Hepatocyte (in vitro differentiated cells): ENCODE measurements at places on chromosomes 2 and 18. TPM values are rescaled to one million over a fixed set of nuclear protein-coding genes. Genes with fewer than 3 reads are reported as not detected.

- DNase-seq, result no peak
Measured at GRCh38 chr2:173986805-173987204, 21.6 kb upstream of the SP3 start.

The CRYBA2 gene
- total RNA-seq, result 0.90 TPM in 1 of 2 replicates, not detected in the other

The DNAJB2 gene
- total RNA-seq, result 47.4 and 50.7 TPM in 2 replicates

- no peak for DNase-seq
Measured at GRCh38 chr2:183666031-183666430, 541.8 kb downstream of the NUP35 start.
